ENCODE measurements at places on chromosomes 13 and 19. TPM values are rescaled to one million over a fixed set of nuclear protein-coding genes. Genes with fewer than 3 reads are reported as not detected.

Gene PLK5
- total RNA-seq: not detected

Gene KLK2
- total RNA-seq: not detected

Gene ZNF440
- total RNA-seq: 13.1 TPM

Gene KEAP1
- total RNA-seq: 170 TPM

Gene SMIM24
- not detected for total RNA-seq

- no peaks in the 10 kb centered on the region for H3K27me3 ChIP-seq
- H3K4me1 ChIP-seq: no peaks in the 10 kb centered on the region
- H3K36me3 ChIP-seq: no peaks in the 10 kb centered on the region
- no peak overlapping the region for H3K4me3 ChIP-seq
- no peak for DNase-seq
- H3K27ac ChIP-seq: no peak overlapping the region
Measured at GRCh38 chr13:33957497-33957905, 139.6 kb downstream of the RFC3 start.

DNA sequence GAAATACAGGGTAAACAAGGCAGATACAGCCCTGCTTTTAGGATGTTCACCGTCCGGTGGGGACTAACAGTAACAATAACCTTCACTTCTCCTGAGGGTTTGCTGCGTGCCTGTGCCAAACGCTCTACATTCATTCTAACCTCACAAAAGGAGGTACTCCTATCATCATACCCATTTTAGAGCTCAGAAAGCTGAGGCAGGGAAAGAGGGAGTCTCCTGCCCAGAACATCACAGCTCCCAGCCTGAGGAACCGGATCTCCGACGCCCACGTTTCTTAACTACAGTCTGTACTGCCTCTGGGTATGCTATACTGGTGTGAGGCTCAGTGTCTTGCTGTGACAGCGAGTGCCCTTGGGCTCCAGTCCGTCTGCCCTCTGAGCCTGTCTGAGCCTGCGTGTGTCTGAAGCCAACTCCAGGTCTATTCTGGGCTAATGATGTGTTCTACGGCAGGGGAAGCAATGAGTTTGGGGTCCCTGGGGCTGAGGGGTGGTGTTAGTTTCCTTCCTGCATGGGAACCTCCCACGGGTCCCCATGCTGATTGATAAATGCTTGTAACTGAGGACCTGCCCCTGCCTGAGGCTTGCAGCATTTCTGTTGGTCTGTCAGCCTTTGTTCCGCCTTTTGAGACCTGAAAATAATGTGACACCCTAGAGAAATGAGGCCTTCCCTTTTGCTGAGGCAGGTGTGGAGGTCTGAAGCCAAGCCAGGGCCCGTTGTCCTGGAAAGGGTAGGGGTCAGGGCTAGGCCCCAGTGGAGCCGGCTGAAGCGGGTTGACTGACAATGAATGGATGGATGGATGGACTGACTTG, 4.9 kb downstream of the LIPE start:
- peak overlapping the region; percentile 62 for H3K27ac ChIP-seq
- H3K4me1 ChIP-seq: peaks cover 28% of the 10 kb centered on the region
- peak overlapping the region; percentile 91 for H3K4me3 ChIP-seq

DNA sequence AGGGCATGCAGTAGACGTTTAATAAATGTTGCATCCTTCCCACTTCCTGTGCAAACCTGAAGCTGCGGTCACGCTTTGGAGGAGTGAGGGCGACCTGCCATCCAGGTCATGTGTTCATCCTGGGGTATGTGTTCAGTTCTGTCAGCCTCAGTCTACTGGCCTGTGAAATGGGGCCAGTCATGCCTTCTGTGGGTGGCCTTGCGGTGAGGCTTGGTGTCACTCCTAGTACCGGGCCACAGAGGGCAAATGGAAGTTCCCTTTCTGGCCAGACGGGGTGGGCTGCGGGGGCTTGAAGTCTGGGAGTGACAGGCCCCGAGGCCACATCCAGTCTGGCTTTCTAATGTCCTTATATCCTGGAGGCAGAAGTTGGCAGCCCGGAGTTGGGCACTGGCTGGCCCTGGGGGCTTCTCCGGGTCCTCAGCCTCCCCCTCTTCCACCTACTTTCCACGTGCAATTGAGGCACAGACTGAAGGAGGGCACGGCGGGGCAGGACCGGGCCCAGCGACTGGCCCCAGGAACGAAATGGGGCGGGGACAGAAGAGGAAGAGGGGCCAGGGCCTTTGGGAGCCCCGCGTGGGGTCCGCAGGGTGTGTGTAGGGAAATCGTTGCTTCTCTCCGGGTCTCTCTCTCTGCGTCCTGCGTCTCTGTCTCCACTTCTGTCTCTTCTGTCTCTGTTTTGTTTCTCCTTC, 11.1 kb downstream of the PDE4A start:
- H3K27me3 ChIP-seq: peaks cover 36% of the 10 kb centered on the region
- H3K36me3 ChIP-seq: no peaks in the 10 kb centered on the region
- no peak overlapping the region for H3K27ac ChIP-seq
- 0 out of 2 replicates have a peak, but pooled peaks cover 9% of the 10 kb centered on the region for H3K4me1 ChIP-seq
- no peak for DNase-seq

DNA sequence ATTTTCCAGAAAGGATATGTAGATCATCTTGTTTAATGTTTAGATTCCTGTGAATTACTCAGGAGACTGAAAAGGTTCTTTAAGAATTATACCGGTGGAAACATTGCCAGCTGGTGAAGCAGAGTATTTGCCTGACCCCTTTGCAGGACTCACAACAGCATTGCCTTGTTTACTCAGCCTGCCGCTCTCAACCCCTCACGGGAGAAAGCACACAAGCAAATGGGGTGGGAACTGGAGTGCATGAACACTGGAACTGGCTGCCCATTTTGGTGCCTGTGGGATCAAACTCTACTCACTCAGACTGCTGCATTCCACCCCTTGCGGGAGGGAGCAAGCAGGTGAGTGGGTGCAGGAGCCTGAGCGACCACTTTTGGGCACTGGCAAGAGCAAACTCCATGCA, 804.7 kb upstream of the SLITRK1 start:
- no peak overlapping the region for H3K27ac ChIP-seq
- no peak overlapping the region for H3K4me3 ChIP-seq
- no peaks in the 10 kb centered on the region for H3K36me3 ChIP-seq
- no peak for DNase-seq
- no peaks in the 10 kb centered on the region for H3K4me1 ChIP-seq
- H3K27me3 ChIP-seq: no peaks in the 10 kb centered on the region

DNA sequence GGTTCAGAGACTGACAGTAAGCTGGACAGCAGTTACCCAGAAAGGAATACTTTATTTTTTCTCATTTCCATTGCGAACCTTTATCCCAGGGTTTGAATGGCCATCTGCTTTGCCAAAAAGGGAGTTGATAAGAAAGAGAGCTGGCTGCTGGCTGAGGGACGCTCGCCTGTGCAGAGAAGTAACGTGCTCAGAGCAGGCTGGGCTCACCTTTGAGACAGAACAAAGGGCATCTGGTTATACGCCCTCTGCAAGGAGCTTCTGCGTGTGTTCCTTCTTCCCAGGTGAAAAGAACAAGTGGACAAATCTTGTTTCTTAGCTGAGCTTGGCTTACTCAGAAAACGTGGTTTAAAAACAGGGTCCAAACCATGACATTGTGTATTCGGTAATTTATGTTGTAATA, 47.4 kb downstream of the EFNB2 start:
- no peaks in the 10 kb centered on the region for H3K4me1 ChIP-seq
- no peak overlapping the region for H3K4me3 ChIP-seq
- H3K27ac ChIP-seq: 0 out of 2 replicates have a peak overlapping the region, but pooled peaks have one; percentile 0

DNA sequence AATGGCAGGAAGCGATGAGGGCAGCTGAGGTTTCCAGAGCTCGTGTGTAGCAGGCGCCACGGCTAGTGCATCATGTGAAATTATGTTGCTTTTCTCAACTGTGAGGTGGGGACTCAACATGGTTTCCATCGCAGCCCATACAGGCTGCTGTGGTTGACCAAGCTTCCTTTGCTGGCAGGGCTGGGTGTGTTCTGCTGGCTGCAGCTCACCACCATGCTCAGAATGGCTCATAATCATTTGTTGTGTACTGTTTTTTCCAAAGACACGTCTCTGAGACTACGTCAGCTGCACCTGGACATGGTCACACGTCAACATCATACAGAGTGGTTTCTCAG, 16.1 kb upstream of the RASA3 start:
- no peak for DNase-seq
- no peak overlapping the region for H3K4me3 ChIP-seq
- no peaks in the 10 kb centered on the region for H3K36me3 ChIP-seq
- H3K27ac ChIP-seq: no peak overlapping the region
- no peaks in the 10 kb centered on the region for H3K27me3 ChIP-seq
- peaks cover 26% of the 10 kb centered on the region for H3K4me1 ChIP-seq

- no peak overlapping the region for H3K4me3 ChIP-seq
- no peak overlapping the region for H3K27ac ChIP-seq
- no peaks in the 10 kb centered on the region for H3K36me3 ChIP-seq
- no peaks in the 10 kb centered on the region for H3K27me3 ChIP-seq
- DNase-seq: no peak
Measured at GRCh38 chr13:62879071-62879470, 1463.4 kb upstream of the PCDH20 start.

- no peaks in the 10 kb centered on the region for H3K27me3 ChIP-seq
- no peak for DNase-seq
- H3K4me1 ChIP-seq: peaks cover 9% of the 10 kb centered on the region
- H3K27ac ChIP-seq: no peak overlapping the region
- H3K4me3 ChIP-seq: no peak overlapping the region
- 0 out of 2 replicates have a peak, but pooled peaks cover 6% of the 10 kb centered on the region for H3K36me3 ChIP-seq
Measured at GRCh38 chr19:29813642-29814041, 1.9 kb downstream of the CCNE1 start.

DNA sequence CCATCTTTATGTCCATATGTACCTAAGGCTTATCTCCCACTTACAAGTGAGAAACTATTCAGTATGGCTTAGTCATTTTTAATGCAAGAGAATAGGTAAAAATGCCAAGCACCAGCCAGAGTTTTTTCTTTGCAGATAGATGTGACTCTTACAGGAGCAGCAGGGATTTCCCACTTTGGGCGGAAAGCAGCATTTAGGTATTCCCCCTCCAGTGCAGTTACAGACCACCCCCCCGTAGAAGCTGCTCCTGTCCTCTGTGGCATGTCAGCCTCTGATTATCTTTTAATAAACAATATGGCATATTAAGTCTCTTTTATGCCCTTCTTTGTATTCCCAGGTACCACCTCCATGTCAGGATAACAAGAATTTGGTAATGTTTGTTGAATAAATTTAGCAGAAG, 24.7 kb upstream of the USPL1 start:
- H3K4me3 ChIP-seq: no peak overlapping the region
- H3K36me3 ChIP-seq: no peaks in the 10 kb centered on the region
- H3K4me1 ChIP-seq: no peaks in the 10 kb centered on the region
- H3K27me3 ChIP-seq: no peaks in the 10 kb centered on the region
- no peak for DNase-seq

DNA sequence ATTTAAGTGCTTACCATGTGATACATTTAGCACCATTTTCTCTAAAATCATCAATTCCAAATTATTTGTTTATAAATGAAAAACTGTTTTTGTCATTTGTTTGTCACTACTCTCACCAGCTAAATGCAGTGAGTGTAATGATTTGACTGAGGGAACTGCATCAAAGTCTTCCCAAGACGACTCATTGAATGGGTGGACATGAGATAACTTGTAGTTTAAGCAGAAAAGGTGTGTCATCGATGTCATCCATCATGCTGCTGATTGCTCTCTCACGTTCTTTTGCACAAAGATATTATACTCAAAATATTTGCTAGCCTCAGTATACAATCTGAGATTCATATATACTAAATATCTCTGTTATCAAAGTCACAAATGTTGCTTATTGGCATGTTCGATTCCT, 366.5 kb downstream of the IRS2 start:
- no peaks in the 10 kb centered on the region for H3K36me3 ChIP-seq
- H3K27ac ChIP-seq: no peak overlapping the region
- no peak for DNase-seq
- H3K27me3 ChIP-seq: no peaks in the 10 kb centered on the region
- H3K4me1 ChIP-seq: no peaks in the 10 kb centered on the region

DNA sequence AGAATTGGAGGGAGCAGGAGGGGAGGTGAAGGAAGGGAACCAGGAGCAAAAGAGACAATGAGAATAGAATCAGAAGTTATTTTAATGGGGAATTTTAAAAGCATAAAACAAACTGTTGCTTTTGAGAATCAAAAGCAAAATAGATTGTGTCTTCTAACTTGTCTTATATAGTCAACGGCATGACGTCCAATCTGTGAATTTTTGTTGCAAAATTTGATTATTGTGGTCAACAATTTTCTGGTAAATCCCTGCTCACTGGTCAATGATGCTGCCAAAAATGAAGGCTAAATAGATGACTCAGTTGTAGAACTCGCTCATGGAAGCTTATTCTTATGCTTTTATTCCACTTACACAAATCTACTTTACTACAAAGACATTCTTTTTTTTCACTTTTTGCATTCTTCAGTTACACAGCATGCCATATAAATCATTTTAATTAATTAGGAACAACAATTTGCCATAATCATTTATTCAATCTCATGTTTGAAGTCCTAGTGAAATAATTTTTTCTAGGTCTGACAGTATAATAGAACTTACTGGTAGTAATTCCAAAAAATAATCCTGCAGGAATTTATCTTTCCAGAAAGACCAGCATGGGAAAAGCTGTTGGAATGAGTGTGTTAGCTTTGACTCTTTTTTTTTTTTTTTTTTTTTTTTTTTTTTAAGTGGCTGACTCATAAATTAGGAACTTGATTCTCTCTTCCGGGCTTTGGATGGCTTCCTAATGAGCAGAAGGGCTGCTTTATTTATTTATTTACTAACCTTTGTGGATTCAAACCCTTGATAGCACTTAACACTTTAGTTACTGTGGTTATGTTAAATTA, 256.9 kb downstream of the SPRY2 start:
- H3K4me3 ChIP-seq: no peak overlapping the region
- H3K27me3 ChIP-seq: no peaks in the 10 kb centered on the region
- peaks cover 53% of the 10 kb centered on the region for H3K4me1 ChIP-seq
- no peaks in the 10 kb centered on the region for H3K36me3 ChIP-seq
- peak overlapping the region; percentile 43 for H3K27ac ChIP-seq

DNA sequence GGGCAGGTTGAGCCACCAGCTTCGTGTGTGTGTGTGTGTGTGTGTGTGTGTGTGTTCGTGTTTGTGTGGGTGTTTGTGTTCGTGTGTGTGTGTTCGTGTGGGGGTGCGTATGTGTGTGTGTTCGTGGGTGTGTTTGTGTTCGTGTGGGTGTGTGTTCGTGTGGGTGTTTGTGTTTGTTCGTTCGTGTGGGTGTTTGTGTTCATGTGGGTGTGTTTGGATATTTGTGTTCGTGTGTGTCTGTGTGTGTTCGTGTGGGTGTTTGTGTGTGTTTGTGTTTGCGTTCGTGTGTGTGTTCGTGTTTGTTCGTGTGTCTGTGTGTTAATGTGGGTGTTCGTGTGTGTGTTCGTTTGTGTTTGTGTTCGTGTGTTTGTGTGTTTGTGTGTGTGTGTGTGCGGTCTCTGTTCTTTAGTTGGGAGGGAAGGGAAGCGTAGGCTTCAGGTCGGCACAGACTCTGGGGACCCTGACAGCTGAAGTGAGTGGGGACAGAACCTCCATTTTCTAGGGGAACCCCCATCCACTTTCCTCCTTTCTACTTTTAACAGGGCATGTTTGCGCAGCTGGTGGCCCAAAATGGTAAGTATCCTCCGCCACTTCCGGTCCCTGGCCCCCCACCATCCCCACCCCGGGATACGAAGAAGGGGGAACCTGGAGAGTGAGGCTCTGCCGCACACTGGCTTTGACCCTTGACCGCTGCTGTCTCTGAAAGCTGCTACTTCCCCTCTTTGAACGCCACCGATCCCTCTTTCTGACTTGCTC, 1.6 kb downstream of the TNFSF9 start:
- H3K4me1 ChIP-seq: peaks cover 5% of the 10 kb centered on the region
- H3K4me3 ChIP-seq: peak overlapping the region; percentile 90
- H3K27ac ChIP-seq: no peak overlapping the region
- no peak for DNase-seq
- H3K36me3 ChIP-seq: no peaks in the 10 kb centered on the region

All from PC-9 (cell line).